Hematopoietic multipotent progenitor cell treated with erythropoietin and hydrocortisone succinate and interleukin-3 and kit ligand, for 8 days (in vitro differentiated cells): ENCODE measurements at places on chromosomes 6 and 20.

- DNase-seq: no peak
Measured at GRCh38 chr6:162651505-162651904, 76.1 kb downstream of the PRKN start.

DNA sequence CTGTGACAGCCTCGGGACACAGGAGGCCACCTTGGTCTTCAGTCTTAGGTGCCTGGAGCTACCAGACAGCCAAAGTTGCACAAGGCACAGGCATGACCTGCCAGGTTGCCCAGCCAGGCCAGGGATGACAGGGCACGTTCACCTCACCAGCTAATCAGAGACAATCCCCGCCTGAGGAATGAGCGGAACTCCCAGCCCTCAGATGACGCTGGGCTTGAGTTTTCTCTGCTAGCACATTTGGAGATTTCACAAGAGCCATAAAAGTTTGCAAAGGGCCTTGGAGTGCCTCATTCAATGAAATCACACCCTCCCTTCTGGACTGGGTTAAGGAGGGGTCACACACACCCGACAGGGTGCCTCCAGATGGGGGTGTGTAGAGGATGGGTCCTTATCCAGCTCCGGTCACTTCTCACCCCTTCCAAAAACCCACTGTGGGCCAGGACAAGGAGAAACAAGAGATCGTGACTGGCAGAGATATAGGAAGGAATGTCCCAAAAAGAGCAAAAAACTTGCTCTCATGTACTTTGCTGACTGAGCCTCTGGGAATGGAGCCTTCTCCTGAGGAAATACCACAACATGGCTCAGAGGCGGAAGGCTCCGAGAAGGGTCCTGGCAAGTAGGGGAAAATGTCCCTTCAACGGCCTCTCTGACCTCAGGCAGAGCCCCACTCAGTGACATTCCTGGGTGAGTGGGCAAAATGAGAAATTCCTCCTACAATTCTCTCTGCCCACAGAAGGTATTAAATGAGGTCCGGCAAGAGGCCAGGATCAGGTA, 121.6 kb downstream of the ISM1 start:
- no peak for DNase-seq

- no peak for DNase-seq
Measured at GRCh38 chr6:126066053-126067048, 80.0 kb downstream of the TRMT11 start.

DNA sequence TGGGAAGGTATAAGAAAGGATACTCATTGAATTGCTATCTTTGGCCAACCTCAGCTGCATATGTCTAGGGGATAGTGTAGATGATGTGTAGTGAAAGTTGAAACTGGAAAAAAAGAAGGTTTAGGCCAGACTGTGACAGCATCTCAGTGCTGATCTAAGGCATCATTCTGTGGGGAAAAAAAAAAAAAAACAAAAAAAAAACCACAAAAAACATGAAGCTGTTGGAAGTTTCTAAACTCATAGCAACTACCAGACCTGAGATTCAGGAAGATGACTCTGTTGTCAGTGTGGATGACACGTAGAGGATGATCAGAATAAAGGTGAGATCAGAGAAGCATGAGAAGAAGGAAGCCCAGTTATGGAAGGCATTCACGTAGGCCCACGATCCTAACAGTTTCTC, 100.8 kb upstream of the CNKSR3 start:
- no peak for DNase-seq

GRCh38 chr6:108686896-108687295, 126.2 kb downstream of the FOXO3 start:
- DNase-seq: no peak

GRCh38 chr6:113015249-113015648, 668.1 kb downstream of the RFPL4B start:
- DNase-seq: no peak

- DNase-seq: no peak
Measured at GRCh38 chr20:60851826-60852704, 400.0 kb upstream of the CDH4 start.

DNA sequence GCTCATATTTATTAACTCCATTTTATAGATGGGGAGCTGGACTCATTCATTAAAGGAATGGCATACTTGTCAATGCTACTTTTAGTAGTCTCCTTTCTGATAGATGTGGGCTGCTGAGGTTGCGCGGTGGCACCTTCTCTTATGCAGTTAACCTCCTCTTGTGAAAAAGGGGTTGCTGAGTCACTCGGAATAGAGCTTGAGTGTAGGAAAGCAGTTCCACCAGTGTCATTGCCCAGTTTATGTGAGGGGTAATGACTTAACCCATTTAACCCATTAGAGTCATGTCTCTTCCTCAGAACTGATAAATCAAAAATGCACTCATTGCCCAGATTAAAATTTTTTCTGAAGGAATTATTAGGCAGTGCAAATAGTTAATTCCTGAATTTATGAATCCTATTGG, 6.3 kb downstream of the MAPK14 start:
- DNase-seq: no peak

DNA sequence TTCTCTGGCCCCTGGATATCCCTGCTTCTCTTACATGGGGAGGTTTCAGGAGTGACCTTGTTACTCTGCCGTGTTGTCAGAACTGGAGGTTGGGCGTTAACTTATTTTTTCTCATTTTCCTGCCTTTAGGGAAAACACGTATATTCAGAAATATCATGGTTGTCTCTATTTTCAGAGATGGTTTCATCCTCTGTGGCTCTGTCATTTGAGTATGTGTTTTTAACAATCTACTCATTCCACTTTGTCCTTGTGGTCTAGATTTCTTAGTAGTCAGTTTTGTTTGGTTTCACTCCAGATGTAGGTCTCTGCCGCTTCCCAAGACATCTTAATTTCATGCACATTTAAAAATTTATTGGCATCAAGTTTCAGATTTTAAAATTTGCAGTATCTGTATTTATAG, 45.9 kb downstream of the KCNS1 start:
- DNase-seq: no peak

- DNase-seq: no peak
Measured at GRCh38 chr20:18822832-18823231, 9.2 kb downstream of the SCP2D1 start.

GRCh38 chr6:85400331-85400730, 49.6 kb upstream of the NT5E start:
- DNase-seq: no peak

DNA sequence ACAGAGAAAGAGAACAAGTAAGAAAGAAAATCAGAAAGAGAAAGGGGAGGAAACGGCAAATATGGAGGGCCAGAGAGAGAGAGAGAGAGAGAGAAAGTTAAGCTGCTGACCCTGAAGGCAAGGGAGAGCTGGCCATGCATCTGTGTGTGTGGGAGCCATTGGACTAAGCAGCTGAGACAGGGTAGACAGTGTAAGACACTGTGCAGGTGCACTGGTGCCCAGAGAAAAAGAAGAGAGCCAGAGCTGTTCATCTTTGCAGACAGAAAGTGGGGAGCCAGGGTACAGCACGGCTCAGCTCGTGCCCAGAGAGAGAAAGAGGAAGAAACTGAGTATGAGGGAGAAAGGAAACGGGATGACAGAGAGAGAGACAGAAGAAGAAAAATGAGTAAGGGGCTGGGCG, 24.2 kb upstream of the ZNF318 start:
- DNase-seq: no peak

DNA sequence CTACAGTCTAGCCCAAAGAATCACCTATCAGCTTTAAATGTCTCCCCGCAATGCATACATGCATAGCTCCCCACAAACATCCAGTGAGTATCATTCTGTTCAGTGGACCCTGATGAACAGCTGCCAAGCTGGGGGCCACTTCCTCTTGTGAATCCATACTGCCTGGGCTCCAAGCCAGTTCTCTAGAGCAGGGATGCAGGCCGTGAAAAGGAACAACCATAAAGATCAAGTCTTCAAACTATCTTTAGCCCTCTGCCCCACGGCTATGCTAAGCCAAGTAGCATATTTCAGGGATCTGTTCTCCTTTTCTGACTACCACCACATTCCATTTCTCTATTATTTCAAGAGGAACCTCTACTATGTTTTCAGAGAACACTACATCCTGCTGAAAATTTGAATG, 191.7 kb upstream of the BTBD3 start:
- DNase-seq: no peak

GRCh38 chr6:31470801-31471200, 27.1 kb upstream of the MICB start:
- no peak for DNase-seq

DNA sequence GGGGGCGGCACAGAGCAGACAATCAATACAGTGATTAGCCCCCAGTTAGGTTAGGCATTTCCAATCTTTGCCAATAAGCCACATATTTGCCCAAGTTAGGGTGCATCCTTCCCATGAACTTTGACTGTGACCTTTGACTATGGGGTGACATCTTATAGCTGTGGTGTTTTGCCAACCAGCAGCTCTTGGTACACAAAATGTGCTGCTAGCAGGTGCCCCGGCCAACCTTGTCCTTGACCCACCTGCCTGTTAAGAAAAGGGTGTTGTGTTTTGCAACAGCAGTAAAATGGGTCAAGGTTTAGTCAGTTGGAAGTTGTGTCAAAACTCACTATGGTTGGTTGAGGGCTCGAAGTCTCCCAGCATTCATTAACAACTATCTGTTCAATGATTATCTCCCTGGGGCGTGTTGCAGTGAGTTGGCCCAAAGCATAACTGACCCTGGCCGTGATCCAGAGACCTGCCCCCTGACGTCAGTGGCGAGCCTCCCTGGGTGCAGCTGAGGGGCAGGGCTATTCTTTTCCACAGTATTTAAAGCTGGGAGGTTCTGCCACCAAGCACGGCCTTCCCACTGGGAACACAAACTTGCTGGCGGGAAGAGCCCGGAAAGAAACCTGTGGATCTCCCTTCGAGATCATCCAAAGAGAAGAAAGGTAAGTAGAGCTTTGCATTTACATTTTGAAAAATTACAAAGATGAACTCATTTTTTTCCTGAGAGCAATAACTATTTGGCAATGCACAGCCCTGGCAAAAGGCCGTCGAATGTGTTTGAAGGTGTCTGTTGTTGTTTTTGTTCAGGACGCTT, at the start of gene PCK1:
Gene PCK1, plus strand, starts transcription at position 557 of the 802 bp plus-strand sequence. CDS start 302 bp downstream, outside the sequence.
- peak; percentile 93 for DNase-seq

DNA sequence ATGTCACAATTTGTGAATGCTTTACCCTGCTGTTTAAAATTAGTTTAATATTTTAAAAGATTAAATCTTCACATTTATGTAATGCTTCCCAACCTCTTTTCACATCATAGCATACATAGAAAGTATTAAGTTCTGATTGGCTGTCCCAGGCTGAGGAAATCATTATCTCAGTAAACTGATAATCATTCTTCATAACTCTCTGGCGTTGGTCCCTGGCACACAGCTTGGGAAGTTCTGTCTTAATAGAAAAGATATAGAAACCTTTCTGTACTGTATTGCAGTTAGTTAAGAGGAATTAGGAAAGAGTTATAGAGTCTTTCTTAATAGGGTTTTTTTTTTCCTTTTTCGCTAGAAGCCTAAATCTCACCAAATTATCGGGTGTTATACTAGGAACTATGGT, 85.4 kb downstream of the CBFA2T2 start:
- DNase-seq: no peak

DNA sequence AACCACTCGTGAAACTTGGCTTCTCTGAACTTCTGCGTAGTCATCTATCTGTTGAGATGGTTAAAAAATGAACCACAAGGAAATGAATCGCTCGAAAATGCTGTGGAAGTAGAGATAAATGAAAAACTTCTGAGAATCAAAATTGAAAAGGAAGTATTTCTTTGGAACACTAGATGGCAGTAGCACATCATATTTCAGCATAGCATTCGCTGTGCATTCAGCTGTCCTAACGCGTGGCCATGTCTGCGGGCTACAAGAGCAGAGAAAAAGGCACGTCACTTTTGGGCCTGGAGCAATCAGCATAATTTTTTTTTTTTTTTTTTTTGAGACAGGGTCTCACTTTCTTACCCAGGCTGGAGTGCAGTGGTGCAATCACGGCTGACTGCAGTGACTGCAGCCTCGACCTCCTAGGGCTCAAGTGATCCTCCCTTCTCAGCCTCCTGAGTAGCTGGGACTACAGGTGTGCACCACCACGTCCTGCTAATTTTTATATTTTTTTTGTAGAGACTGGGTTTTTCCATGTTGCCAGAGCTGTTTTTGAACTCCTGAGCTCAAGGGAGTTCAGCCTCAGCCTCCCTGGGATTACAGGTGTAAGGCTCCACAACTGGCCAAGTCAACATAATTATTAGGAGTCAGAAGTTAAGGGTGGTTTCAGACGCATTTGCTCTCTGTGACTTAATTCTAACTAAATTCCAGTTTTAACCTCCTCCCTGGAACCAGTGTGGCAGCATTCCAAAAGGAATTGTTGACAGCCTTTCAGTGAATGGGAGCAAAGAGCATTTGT, 8.8 kb upstream of the PERP start:
- DNase-seq: peak; percentile 69

DNA sequence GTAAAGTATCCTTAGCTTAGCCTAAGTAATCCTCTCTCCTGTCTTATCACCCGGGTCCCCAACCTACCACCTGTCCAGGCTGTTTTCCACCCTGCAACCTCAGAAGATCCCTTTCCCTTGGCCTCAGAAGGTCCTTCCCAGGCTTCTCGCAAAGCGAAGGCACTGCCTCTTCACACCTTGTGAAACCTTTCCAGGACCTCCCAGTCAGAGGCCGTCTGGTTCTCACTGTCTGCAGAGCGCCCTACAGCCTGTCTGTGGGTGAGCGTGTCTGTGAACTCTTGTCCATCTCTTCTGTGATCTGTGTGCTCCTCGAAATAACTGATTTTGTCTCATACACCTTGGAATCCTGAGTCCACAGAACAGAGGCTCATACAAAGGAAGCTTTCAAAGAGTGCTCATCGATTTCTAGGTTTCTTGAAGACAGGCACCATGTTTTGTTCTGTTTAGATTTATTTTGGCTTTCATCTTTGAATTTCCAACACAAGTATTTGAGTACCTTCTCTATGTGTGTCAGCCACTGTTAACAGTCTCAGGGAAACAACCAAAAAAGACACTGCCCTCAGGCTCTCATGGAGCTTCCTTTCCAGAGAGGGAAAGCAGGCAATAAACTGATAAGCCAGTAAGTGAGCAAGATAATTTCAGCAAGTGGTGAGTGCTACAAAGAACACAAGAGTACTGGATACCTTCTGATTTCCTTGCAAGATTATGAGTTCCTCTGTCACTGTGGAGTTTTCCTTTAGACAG, 6.3 kb downstream of the PDE10A start:
- no peak for DNase-seq

GRCh38 chr6:155077331-155077730, 82.2 kb downstream of the TIAM2 start:
- DNase-seq: no peak

GRCh38 chr6:146472918-146473317, 70.7 kb upstream of the RAB32 start:
- no peak for DNase-seq

DNA sequence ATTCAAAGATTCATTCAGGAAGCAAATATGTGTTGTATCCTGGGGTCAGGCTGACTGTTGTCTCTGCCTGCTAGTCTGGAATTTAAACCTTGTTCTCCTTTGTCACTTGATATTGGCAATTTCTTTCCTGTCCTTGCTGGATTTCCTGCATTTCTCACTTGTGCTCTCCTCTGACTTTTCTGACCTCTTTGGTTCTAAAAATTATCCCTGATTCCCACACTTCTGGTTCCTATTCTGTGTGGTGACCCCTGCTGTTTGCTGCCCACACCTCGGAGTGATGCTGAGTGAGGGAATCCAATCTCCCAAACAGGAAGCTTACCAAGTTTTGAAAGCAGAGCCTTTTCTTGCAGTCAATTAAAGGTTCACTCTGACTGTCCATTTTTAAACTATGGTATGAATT, 345.3 kb downstream of the CDKAL1 start:
- DNase-seq: no peak
